ENCODE measurements at places on chromosomes 5 and 9. TPM values are rescaled to one million over a fixed set of nuclear protein-coding genes. Genes with fewer than 3 reads are reported as not detected.

The CCNO gene
- 0.69 TPM for total RNA-seq

The IL13 gene
- total RNA-seq, result not detected

The NRG2 gene
- 5.1 TPM for total RNA-seq

The ZBED3 gene
- 4.4 TPM for total RNA-seq

The LCN2 gene
- not detected for total RNA-seq

The PCDHB13 gene
- 10.8 TPM for total RNA-seq

The GZMA gene
- not detected for total RNA-seq

The GNA14 gene
- total RNA-seq, result 1.4 TPM

The BRINP1 gene
- 93.0 TPM for total RNA-seq

The CORO2A gene
- total RNA-seq, result 7.6 TPM

The SOHLH1 gene
- not detected for total RNA-seq

The ACTL7B gene
- total RNA-seq, result not detected
